ENCODE measurements at places on chromosomes 2 and 18. TPM values are rescaled to one million over a fixed set of nuclear protein-coding genes. Genes with fewer than 3 reads are reported as not detected.
A peak's percentile ranks its signal among the peaks of the same experiment; 100 is the strongest.

DLX1 gene
- total RNA-seq = 10.0 TPM

ANKRD53 gene
- total RNA-seq = 0.72 TPM

NAGK gene
- total RNA-seq = 139 TPM

MOCOS gene
- total RNA-seq = 3.2 TPM

UPP2 gene
- total RNA-seq = not detected

ANKRD29 gene
- total RNA-seq = 3.5 TPM

GRCh38 chr2:119364798-119365197 is 1.8 kb downstream of the C2orf76 start:
- H3K4me1 ChIP-seq = peaks cover 20% of the 10 kb centered on the region
- no peak overlapping the region for H3K27ac ChIP-seq
- peak overlapping the region; percentile 100 for H3K4me3 ChIP-seq
- peaks cover 7% of the 10 kb centered on the region for H3K36me3 ChIP-seq

DNA sequence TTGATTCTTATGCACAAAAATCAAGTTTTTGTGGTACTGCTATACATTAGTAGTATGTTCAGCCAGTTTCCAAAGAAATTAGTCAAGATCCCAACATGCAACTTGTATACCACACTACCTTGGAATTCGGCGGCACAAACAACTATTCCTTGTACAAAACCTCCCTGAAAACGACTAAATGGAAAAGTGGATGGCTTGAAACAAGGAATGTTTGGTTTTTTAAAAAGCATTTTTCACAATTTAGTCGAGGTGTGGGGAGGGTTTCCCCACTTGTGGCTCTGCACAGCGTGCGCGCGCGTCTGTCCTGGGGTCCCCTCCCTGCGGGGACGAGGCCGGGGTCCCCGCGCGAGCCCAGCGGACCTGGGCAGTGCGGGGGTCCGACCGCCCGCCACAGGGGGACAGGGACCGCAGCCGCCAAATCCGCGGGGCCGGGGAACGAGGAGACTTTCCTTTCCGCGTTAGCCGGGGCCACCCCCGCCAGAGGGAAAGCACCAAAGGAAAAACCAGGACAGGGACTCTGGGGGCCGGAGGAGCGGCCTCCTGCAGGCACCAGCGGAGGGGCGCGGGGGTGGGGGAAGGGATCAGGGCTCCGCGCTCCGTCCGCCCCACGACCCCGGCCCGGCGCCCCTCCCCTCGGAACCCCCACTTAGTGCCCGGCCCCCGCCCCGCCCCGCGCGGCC is 534 bp upstream of the SOCS6 start:
- H3K36me3 ChIP-seq = peaks cover 11% of the 10 kb centered on the region
- no peaks in the 10 kb centered on the region for H3K27me3 ChIP-seq
- peak; percentile 73 for DNase-seq

GRCh38 chr18:79383388-79384056 is 12.2 kb upstream of the NFATC1 start:
- H3K36me3 ChIP-seq = peaks cover 4% of the 10 kb centered on the region
- peaks cover 13% of the 10 kb centered on the region for H3K27me3 ChIP-seq
- no peak overlapping the region for H3K27ac ChIP-seq
- DNase-seq = no peak
- no peak overlapping the region for H3K4me3 ChIP-seq
- H3K4me1 ChIP-seq = peaks cover 6% of the 10 kb centered on the region

- DNase-seq = no peak
- H3K36me3 ChIP-seq = no peaks in the 10 kb centered on the region
- no peaks in the 10 kb centered on the region for H3K27me3 ChIP-seq
- H3K4me1 ChIP-seq = no peaks in the 10 kb centered on the region
Measured at GRCh38 chr18:39232490-39232889, 1666.9 kb upstream of the CELF4 start.

- no peak overlapping the region for H3K27ac ChIP-seq
- no peak overlapping the region for H3K4me3 ChIP-seq
- DNase-seq = no peak
- no peaks in the 10 kb centered on the region for H3K27me3 ChIP-seq
Measured at GRCh38 chr2:193973781-193974180, 1683.2 kb upstream of the SLC39A10 start.

DNA sequence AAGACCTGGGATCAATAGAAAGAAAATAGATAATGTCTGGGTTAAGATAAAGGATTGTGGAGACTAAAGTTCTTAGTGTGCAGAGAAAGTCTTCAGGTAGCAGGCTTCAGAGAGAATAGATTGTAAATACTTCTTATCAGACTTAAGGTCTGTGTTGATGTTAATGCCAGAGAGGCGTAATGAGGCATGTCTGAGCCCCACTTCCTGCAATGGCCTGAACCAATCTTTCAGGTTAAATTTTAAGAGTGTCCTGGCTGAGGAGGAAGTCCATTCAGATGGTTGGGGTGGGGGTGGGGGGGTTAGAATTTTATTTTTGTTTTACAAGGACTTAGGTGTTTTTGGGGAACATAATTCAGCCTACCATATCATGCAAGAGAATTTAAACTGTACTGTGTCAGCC is 129.5 kb downstream of the EVA1A start:
- no peak overlapping the region for H3K27ac ChIP-seq
- peaks cover 24% of the 10 kb centered on the region for H3K4me1 ChIP-seq
- no peak for DNase-seq
- H3K36me3 ChIP-seq = no peaks in the 10 kb centered on the region
- no peaks in the 10 kb centered on the region for H3K27me3 ChIP-seq

GRCh38 chr18:63312737-63313395 is 6.7 kb downstream of the BCL2 start:
- H3K4me3 ChIP-seq = no peak overlapping the region
- H3K27me3 ChIP-seq = peaks cover 5% of the 10 kb centered on the region
- H3K36me3 ChIP-seq = peaks cover 9% of the 10 kb centered on the region
- no peak for DNase-seq

DNA sequence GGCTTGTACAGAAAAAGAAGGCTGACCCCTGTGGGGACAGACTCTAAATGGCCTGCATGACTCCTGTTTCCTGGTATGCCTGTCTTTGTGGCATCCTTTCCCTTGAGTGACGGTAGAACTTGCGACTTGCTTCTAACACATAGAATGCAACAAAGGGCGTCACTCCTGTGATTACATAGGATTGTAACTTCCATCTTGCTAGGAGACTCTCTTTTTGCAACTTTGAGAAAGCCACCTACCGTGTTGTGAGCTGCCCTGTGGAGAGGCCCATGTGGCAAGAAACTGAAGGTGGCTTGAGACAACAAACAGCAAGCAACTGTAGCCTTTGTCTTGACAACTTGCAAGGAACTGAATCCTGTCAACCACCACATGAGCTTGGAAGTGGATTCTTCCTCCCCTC is 46.5 kb downstream of the THNSL2 start:
- no peaks in the 10 kb centered on the region for H3K4me1 ChIP-seq
- no peak overlapping the region for H3K4me3 ChIP-seq
- no peaks in the 10 kb centered on the region for H3K36me3 ChIP-seq
- H3K27ac ChIP-seq = no peak overlapping the region

Measured in type B pancreatic cell (in vitro differentiated cells).